AG04449 (cell line): ENCODE measurements at places on chromosomes 3 and 15.

DNA sequence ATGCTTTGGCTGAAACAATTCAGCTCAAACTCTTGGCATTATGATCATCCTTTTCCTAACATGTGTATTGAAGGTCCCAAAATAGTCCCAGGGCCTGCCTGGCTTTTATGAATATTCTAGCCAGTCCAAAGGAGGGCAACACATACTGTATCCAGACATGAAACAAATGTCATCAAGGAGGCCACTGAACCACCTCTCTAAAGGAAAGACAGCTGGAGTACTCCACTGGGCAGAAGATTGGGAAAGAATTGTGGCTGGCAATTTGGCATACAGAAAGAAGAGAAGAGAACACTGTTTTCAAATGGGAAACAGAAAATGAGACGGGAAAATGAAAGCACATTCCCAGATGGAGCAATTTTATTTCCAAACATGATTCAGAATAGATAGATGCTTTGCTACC, 80.6 kb downstream of the NCEH1 start:
- no peak for DNase-seq

DNA sequence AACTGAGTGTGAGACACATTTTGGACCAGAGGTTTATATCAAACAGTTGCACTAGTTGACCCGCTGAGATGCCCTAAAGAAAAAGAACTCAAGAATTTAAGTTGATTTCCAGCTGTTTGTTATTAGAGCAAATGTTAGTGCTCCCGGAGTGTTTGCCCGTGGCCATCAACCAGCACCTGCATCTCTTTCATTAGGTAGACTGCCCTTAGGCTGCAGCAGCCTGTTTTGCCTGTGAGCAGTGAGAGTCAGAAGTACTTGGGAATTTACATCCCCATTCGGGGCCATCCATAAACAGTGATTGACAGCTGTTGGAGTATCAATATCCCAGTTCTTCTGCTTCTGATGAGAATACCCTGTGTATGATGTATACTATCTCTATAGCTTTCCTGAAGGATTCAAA, 492.6 kb downstream of the RBMS3 start:
- no peak for DNase-seq

DNA sequence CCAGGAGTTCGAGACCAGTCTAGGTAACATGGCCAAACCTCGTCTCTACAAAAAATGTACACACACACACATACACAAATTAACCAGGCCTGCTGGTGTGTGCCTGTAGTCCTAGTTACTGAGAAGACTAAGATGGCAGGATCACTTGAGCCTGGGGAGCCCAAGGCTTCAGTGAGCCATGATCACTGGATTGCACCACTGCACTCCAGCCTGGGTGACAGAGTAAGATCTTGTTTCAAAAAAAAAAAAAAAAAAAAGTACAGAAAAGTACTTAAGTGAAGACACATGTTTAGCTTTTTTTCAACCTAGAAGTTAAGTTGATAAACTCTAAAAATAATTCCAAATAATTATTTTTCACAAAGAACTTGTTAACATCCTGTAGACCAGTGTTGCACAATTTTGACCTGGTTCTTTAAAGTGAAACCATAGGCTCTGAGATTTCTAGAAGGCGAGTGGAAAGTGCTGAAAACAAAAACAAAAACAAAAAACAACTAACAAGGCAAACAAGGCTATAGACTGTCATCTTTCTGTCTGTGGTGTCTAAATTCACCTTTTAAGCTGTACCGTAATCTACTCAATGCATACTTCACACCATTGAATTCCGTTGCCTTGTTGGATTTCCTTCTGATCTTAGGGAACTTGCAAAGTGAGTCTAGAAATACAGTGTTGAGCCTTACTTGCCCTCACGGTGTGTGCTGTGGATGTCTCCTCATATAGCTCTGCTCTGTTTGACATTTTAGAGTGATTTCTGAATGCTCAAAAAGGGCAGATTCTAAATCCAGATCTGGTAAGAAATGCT, 63.5 kb downstream of the CHST2 start:
- DNase-seq = no peak

DNA sequence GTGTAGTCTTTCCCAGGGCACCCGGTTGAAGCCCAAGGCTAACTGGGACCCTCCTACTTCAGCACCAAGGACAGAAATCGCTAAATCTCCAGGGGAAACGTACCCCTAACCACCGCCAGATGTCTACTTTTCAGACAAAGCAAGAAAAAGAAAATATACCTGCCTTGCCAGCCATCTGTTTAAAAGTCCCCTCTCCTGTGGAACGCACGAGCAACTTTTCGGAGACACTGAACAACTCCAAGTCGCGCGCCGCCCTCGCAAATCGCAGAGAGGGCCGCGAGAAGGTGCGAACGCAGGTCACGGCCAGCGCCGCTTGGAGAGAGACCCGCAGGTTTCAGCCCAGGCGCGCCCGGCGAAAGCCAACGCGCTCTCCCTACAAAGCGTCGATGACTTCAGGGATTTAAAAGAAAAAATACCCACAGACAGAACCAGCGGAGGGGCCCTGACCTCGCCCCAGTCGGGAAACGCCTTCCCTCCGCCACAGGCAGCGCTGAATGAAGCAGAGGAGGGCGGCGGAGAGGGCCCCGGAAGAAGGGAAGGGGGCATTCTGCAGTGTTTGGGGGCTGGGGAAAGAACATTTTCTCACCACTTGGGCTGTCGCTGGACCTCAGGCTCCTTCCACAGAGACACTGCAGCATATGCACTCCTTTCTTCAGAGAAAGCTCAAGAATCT, 213.1 kb downstream of the FGF12 start:
- no peak for DNase-seq

GRCh38 chr15:68371160-68371559, 60.8 kb downstream of the ITGA11 start:
- no peak for DNase-seq

DNA sequence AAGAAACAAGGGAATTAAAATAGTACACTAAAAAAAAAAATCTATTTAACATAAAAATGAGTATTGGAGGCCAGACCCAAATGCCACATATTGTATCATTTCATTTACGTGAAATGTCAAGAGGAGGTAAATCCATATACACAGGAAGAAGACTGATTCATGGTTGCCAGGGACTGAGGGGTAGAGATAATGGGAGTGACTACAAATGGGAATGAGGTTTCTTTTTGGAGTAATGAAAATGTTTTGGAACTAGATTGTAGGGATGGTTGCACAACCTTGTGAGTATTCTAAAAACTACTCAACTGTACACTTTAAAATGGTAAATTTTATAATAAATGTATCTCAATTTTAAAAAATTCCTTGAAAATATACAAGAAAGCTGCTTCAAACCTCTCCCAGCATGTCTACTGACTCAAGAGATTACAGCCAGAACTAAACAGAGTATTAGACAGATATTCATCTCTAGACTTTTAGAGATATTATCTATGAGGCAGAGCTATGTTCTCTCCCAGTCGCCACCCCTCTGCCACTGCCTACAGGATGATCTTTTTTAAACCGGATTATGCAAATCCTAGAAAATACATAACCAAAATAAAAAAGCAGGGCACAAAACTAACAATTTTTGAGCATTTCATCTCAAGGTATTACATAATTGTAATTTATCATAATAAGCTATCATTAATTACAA, 6.2 kb downstream of the HLTF start:
- DNase-seq = no peak

GRCh38 chr3:114428044-114428595, 134.3 kb downstream of the TIGIT start:
- DNase-seq = no peak

GRCh38 chr3:143201870-143202752, 82.5 kb downstream of the CHST2 start:
- DNase-seq = no peak

DNA sequence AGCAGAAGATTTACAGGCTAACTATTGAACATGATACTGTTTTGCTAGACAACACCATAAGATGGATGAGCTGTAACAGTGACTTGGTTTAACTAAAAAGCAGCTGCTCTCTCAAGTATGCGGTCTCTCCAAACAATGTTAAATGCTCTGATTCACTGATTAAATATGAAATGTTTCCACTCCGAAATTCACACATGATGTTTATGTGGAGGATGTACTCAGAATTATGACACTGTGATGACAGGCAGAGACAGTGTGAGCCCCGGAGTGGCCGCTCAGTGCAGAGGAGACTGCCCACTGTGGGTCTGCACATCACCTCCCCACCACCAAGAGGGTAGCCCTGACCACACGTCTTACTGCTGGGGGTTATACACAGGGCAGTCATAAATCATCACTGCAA, 83.9 kb upstream of the MEX3B start:
- DNase-seq = peak; percentile 88

DNA sequence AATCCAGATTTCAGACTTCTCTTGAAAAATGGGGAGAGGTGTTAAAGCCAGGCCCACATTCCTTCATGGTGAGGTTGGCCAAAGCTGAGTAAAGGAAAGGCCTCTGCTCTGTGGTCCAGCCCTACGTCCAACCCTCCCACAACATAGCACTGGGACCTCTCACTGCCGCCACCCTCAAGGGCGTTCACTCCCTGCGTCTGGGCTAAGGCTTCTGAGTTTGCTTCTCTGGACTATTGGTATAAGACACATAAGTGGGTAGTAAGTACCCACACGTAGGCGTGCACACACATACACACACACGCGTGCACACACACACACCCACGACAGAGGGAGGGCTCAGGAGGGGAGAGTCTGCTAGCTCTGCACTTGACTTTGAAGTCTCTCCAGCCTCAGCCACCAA, 80.2 kb upstream of the PXYLP1 start:
- no peak for DNase-seq

GRCh38 chr15:38961931-38962330, 397.3 kb upstream of the RASGRP1 start:
- DNase-seq = no peak

DNA sequence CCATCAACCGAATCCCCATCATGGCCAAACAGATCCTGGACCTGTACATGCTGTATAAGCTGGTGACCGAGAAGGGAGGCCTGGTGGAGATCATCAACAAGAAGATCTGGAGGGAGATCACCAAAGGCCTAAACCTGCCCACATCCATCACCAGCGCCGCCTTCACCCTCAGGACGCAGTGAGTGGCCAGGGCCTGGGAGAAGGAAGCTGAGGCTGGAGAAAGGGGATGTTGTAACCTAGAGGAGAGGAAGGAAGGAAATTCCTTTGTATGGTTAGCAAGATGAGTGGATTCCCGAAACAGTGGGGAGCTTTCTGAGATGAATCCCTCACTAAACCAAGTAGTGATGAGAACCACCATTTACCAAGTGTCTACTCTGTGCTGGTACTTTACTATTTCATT, 25.8 kb upstream of the CLK3 start:
- DNase-seq = no peak

DNA sequence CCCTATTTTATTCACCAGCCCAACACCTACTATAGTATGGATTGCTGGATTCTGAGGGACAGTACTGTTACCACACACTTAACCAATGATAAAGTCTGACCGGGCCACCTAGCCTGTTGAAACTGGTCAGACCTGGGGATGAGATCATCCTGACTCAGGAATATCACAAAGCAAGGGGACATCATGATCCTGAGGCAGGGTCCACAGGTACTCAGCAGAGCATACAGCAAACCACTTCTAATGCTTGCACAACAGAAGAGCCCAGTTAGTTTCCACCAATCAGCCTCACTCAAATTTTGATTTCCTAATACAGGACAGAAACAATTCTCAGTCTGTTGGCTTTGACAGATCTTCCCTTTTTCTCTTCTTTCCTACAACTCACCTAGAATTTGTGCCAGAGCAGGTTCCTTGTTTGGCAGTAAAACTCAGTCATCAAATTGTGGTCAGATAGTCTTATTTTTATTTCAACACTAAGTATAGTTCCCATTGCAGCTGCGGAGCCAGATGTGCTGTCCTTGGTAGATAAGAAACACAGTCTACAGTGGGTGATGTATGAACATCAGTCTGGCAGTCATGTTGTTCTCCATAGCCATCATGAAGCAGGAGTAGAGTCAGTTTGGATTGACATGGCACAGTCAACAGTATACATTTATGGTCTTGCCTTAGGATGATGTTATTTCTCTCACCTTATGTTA, 90.1 kb upstream of the PRR23C start:
- no peak for DNase-seq

- no peak for DNase-seq
These were observed 134.0 kb downstream of the FHIT start for GRCh38 chr3:61117045-61117898.

DNA sequence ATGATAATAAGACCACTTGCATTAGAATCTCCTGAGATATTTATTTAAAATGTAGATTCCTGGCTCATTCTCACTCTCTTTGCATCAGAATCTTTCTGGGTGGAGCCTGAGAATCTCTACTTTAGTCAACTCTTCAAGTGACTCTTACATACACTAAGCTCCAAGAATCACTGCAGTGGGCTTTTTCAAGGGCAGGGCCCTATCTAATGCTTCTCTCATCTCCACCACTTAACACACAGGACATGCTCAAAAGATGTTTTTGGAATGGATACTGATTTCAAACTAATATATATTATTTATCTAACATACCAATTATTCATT, 68.9 kb upstream of the GAP43 start:
- DNase-seq = no peak

- DNase-seq = no peak
These were observed 96.0 kb downstream of the C3orf70 start for GRCh38 chr3:185056908-185057307.

GRCh38 chr3:187261541-187261969, 30.0 kb downstream of the MASP1 start:
- peak; percentile 91 for DNase-seq

GRCh38 chr15:63672369-63672768, 75.2 kb downstream of the FBXL22 start:
- DNase-seq = no peak

DNA sequence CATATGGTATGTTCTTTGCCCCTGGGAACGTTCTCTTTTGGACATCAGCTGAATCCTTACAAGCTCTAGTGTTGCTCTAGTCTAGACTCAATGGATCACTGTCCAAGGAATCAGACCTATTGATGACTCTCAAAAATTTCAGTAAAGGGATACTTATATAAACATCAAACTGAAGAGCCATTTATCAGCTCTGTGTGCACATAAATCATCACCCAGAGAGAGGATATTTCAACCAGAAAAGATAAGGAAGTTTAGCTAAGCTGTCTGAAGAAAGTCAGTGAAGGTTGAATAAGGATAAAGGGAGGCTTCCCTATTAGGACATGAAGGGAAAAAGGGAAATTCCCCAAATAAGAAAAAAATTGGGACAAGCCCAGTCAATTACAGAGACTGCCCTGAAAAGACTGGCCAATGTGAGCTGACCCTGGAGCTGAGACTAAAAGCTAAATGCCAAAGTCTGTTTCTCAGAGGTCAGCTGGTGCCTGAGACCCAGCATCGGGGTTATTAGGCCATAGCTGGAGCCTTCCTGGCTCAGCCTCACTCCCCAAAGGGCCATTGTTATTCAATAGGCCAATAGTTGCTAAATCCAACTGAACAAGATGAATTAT, 424.1 kb upstream of the THBS1 start:
- no peak for DNase-seq

GRCh38 chr15:81311752-81312464, 12.0 kb downstream of the STARD5 start:
- no peak for DNase-seq
